AG09309 (cell line): ENCODE measurements at places on chromosomes 1 and 21.

GRCh38 chr1:19186001-19186400, 24.1 kb downstream of the UBR4 start:
- DNase-seq = no peak

DNA sequence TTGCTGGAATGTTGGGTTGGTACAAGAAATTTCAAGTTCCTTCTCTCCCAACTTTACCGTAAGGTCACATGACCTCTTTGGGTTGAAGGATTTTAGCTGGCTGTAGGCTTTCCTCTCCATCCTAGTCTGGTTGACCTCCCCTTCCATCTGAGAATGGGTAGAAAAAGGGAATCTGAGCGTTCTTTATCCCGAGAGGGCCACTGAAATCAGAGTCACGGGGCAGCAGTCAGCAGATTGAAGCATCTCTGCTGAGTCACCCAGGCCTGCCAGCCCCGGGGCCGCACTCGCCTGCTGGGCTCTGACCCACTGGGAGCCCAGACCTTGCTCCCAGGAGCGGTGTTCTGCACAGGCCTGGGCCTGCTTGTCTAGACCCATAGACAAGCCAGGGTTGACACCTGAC, 31.0 kb downstream of the TMCC2 start:
- no peak for DNase-seq

- no peak for DNase-seq
Observed at GRCh38 chr1:21297975-21298374, 7.7 kb upstream of the ECE1 start.

GRCh38 chr1:220409771-220410595, 118.0 kb upstream of the MARK1 start:
- DNase-seq = no peak

DNA sequence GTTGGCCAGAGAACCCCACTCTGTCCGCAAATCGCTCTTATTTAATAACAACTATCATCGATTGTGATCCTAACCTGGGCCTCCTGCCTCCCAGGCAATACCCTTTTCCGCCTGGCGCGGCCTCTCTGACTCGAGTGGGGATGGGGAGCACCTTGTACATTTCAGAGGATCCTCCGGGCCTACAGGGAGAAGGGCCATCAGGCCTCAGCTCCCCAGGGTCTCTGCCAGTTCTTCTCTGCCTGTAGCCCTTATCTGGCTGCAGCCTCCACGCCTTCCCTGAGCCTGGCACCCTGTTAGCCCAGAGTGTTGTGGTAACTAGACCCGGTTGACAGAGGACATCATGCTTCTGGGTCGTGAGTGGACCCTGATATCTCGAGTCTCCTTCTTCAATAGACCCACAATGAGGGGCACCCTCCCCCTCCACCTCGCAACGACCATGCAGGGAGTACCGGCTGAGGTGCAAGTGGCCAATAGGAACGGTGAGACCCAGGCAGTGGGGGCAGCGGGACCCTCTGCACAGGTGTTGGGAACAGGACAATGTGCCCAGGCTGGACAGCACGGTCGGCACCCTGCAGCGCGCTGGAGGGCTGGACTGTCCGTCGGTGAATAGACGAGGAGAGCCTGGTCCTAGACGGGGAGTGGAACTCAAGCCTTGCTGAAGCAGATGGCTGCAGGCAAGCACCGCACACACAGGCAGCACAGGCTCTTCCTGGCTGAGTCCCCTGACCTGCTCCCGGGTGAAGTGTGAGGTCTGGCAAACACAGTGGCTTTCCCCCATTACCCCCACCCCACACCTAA, 7.1 kb upstream of the CRYBG2 start:
- DNase-seq = no peak

- no peak for DNase-seq
Observed at GRCh38 chr1:162204129-162204822, 134.8 kb downstream of the NOS1AP start.

DNA sequence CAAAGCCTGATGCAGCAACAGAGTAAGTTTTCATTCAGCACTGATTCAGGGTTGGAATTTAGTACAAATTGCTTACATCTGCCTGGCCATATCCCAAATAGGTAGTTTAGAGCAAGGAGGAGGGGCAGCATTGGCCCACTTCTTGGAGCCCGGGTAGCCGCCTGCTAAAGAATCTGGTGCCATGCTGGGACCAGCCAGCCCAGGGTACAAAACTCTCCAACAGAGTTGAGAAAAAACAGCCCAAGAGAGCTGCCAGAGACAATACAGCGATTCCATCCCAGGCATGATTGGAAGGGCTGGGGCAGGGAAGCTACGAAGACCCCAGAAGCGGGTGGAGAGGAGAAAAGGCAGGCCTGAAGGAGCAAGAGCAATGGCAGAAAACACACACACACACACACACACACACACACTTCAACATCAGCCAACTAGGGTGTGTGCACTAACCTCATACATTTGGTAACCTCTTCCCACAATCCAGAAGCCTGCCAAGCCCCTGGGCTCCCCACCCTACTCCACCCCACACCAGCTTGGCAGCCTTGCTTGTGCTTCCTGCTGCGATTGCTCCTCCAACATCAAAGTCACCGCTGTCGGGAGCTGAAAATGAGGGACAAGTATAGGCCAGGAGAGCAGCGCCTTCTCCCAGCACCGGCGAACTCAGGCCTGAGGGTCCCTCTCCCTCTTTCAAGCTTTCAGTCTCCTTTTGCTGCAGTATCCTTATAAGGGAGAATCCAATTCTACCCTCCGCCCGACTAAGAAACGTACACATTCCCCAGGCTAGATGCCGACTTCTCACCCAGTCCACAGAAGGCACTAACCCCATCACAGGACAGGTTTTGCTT, 1.2 kb downstream of the PIK3C2B start:
- peak; percentile 62 for DNase-seq

DNA sequence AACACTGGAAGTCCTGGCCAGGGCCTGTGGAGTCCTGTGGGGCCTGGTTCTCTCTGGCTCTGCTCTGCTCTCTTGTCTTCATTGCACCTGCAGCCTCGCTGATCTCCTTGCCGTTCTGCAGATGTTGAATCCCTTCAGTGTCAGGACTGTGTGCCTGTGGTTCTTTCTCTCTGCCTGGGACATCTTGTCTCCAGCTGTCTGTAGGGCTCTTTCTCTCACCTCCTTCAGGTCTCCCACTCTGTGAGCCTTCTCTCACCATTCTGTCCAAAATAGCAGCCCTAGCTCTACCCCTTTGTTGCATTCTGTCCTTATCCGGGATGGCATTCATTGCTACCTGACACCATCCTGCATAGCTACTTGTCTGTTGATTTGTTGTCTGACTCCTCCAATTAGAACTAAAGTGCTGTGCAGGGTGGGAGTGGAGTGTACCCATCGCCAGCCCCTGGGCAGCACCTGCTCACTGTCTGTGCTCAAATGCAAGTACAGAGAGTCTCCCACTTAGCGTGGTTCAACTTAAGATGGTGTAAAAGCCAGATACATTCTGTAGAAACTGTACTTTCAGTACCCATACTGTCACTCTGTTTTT, 8.9 kb downstream of the PGBD2 start:
- no peak for DNase-seq

DNA sequence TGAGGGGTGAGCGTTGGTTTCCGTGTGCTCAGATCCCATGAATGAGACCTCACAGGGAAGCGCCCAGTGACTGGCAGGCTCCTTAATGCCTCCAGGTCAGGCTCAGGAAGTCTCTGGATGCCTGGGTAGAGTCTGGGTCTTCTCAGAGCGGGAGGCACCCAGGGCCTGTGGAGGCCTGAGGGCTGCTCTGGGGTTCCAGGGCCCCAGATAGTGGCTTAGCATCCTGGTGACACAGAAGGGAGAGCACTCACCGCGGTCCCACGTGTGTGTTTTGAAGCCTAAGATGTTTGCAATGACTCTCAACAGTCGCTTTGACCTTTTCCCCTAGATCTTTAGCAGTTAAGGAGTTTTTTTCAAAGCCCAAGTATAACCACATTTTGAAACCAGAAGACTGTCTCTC, 25.0 kb downstream of the PRMT2 start:
- no peak for DNase-seq

DNA sequence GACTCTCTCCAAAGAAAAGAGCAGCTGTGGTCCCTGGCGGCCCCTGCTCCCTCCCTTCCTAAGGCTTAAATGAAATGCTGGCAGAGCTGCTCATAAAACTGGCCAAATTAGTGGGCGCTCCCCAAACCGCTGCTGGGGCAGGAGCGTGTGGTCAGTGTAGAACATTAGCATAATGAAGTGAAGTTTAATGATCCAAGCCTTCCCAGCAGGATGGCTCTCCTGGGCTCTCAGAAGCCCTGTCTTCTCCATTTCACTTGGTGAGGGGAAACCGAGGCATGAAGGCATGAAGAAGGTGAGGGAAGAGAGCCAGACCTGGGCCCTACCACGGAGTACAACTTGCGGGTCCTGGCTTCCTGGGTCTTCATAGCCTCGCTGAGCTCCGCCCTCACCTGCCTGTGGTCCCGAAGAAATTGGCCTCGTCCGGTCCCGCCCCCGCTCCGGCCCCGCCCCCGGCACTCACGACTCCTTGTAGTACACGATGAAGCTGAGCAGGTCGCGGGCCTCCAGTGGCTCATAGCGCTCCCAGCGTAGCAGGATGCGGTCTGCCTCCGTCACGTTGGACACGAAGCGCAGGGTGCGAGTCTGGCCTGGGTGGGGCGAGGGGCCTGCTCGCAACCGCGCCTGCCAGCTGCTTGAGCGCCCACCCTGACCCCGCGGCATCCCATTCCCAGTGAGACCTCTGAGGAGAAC, 10.3 kb downstream of the INSRR start:
- no peak for DNase-seq

GRCh38 chr1:33710967-33711366, 152.9 kb upstream of the HMGB4 start:
- peak; percentile 23 for DNase-seq
